ENCODE measurements at places on chromosomes 6 and 20. TPM values are rescaled to one million over a fixed set of nuclear protein-coding genes. Genes with fewer than 3 reads are reported as not detected.

- no peak for DNase-seq
These were observed 57.6 kb downstream of the MEP1A start for GRCh38 chr6:46850792-46851191.

GRCh38 chr6:136979206-136979605 is 57.1 kb downstream of the SLC35D3 start:
- DNase-seq, result no peak

DNA sequence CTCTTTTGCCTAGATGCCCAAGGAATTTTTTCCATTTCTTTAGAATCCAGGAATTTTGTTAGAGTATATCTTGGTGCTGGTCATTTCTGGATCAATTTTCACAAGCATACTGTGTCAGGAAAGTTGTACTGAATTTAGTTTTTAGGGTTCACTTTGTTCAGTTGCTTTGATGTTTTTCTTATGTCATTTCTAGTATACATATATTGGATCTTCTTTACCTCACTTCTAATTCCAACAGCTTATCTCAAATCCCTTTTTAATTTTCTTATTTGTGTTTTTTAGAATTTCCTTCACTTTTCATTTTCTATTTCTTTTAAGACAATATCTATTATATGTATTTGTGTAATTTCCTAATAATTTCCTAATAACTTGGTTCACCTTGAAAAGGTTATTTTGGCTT is 281.0 kb upstream of the AGPAT4 start:
- DNase-seq, result no peak

DNA sequence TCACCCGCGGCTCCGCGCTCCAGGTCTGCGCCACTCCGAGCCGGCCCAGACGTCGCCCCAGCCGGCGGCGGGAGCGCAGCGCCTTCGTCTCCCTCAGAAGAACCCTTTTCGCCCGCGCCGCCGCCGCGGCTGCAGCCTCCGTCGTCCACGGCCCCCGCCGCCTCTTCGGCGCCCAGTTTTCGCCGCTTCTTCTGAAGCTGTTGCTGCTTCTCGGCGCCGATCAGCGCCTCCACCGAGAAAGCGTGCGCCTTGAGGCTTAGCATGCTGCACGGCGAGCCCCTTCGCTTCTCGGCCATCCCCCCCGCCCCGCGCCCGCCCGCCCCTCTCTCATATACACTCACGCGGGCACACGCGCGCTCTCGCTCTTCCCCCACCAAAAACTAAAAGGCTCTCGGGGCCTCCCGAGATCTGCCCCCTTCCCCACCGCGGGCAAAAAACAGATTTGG is 489 bp downstream of the TBX18 start:
- no peak for DNase-seq

PEX6 gene
- 20.9 TPM for polyA plus RNA-seq

SLC22A2 gene
- not detected for polyA plus RNA-seq

GRCh38 chr20:33164763-33165095 is 3.2 kb upstream of the BPIFA2 start:
- no peak for DNase-seq

DNA sequence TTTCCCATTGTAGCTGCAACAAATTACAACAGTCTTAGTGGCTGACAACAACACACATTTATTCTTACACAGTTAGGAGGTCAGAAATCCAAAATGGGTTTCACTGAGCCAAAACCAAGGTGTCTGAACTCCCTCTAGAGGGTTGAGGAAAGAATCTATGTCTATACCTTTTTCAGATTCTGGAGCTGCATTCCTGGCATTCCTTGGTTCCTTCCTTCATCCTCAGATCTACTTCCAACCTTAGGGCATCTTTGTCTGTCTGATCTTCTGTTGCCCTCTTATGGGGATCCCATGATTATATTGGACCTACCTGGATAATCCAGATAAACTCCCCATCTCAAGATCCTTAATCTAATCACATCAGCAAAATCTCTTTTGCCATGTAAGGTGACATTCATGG is 540.9 kb upstream of the MAP3K7 start:
- DNase-seq, result no peak

BMP5 gene
- 9.0 TPM for polyA plus RNA-seq

GATA5 gene
- 0.08 TPM for polyA plus RNA-seq

DNA sequence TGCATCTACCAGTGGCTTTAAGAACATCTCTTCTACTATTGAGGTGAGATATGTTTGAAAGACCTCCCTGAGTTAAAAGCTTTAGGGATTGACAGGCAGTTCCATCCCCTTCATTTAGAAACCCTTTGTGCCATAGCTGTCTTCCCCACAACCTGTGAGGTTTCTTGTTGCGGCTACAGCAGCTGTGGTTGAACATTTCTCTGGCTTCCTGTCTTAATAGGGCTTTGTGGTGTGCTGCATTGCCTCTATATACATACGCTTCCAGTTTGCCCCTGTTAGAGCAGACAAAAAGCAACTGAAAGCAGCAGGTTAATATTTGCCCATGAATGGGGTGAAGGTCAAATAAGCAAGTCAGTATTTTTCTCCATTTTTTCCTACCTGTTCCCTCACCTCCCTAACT is 210.2 kb downstream of the TMEM200A start:
- DNase-seq, result no peak

- DNase-seq, result no peak
These were observed 263.3 kb downstream of the CDKAL1 start for GRCh38 chr6:20797597-20797996.

- no peak for DNase-seq
These were observed 38.7 kb downstream of the MAP3K5 start for GRCh38 chr6:136753624-136754023.

DNA sequence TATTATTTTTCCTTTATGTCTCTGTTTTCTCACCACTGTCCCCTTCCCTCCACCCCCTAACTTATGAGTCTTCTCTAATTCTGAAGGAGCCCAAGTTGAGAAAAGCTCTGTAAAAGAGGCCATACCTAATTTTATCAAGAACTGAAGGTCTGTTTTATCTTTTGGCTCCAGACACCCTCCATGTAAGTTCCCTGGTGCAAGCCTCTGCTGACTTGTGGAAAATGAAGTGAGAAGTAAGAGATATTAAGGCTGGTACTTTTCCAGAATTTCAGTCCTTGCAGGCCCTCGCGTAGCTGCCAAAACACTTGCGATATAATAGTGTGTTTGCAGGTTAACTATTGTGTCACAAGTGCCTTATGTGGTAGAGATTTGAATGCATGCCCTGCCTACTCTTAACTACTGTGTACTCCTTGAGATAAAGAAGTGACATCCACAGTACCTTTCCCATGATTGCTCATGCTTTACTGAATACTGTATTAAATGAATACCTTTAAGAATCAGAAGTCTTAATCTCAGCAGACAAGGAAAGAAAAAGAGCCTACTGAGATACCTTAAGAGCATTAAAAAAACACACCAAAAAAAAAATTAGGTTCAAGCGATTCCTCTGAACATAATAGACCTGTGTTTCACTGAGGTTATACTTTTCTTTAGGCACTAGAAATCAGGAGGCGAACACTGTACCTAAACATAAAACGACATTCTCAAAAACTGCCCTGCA is 143.6 kb upstream of the ZNF184 start:
- DNase-seq, result no peak

DAAM2 gene
- polyA plus RNA-seq, result 43.2 TPM

RNF217 gene
- 53.7 TPM for polyA plus RNA-seq

BTNL2 gene
- 0.28 TPM for polyA plus RNA-seq

DNA sequence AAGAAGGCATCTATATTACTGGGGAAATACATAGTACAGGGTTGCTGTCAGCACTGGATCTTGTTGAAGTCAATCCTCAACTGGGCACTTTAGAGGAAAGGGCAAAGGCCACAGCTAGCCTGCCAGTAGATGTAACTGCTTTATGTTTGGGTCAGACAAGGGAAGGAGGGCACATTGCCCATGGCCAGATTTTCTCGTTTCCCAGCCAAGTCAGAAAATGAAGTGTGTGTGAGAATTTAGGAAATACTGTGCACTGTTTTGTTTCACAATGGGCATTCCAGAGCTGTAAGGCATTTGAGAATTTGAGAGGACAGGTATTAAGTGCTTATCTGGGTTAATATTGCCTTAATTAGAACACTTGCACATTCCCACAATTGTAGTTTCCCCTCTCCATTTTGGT is 183.9 kb upstream of the MCHR2 start:
- no peak for DNase-seq

DNA sequence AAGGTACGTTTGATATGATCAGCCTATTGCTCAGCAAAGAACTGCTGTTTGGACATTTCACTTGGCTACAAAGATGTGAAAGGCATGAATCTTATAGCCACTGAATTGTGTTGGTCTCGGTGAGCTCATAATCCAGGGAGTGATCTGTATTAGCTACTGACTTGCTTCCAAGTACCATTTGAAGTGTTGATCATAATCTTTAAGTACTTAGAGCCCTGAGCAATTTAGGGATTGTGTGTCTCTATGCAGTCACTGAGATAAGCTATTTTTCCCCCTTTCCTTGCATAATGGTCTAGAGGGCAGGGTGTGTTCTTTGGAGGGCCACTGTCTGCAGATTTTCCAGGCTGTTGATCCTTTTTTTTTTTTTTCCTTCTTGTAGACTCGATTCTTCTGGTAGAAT is 393.6 kb downstream of the ESR1 start:
- DNase-seq, result no peak

- no peak for DNase-seq
These were observed 44.3 kb downstream of the CTCFL start for GRCh38 chr20:57480444-57481160.

PACRG gene
- 1.7 TPM for polyA plus RNA-seq

DNA sequence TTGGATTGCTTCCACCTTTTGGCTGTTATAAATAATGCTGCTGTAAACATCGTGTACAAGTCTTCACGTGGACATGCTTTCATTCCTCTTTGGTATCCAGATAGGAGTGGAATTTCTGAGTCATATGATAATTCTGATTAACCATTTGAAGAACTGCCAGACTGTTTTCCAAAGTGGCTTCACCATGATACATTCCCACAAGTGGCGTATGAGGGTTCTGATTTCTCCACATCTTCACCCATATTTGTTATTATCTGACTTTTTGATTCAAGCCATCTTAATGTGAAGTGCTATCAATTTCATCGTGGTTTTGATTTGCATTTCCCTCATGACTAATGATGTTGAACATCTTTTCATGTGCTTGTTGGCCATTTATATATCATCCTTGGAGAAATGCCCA is 2.9 kb upstream of the SNRPB start:
- no peak for DNase-seq

Data from hindlimb muscle (tissue), 1 donor.